Fibroblast of skin of left biceps (primary cell): ENCODE measurements at places on chromosomes 4 and X.
A peak's percentile ranks its signal among the peaks of the same experiment; 100 is the strongest.

- DNase-seq, result no peak
These were observed 92.7 kb upstream of the ARX start for GRCh38 chrX:25108481-25108880.

- DNase-seq, result no peak
These were observed 55.8 kb downstream of the WWC2 start for GRCh38 chr4:183154701-183155391.

DNA sequence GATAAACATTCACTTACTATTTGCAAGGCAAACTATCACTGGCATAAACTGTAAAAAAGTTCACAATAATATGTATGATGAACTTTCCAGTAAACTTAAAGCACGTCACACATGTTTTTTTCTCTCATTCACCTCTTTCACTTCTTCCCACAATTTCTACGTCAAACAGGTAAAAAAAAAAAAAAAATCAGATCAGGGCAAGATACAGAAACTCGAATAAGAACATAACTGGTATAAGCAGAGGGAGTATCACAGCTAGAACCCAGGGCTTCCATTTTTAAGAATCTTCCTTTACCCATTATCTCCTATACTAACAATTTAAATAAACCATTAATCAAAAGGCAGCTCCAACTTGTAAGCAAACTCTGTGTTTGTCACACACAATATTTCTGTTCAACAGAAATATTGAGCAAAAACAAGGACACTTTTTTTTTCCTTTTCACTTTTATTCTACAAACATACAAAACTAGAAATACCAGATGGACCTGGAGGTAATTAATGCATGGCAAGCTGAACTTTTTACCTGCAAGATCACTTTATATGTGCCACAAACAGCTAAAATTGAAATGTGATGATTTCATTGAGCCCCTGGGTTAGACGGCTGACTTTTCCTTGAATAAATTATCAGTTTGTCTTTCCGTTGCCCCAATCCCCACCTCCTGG is 47.5 kb upstream of the NSUN7 start:
- no peak for DNase-seq

DNA sequence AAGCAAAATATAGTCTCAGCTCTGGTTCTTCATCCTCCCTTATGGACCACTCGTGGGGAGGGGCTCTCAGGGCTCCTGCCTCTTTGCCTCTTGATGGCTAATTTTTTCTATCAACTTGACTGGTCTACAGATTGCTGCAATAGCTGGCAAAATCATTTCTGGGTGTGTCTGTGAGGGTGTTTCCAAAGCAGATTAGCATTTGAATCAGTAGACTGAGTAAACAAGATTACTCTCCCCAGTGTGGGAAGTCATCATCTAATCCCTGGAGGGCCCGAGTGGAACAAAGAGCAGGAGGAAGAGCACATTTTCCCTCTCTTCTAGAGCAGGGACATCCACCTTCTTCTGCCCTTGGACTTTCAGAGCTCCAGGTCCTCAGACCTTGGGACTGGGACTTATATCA is 153.5 kb downstream of the STK32B start:
- DNase-seq, result no peak

DNA sequence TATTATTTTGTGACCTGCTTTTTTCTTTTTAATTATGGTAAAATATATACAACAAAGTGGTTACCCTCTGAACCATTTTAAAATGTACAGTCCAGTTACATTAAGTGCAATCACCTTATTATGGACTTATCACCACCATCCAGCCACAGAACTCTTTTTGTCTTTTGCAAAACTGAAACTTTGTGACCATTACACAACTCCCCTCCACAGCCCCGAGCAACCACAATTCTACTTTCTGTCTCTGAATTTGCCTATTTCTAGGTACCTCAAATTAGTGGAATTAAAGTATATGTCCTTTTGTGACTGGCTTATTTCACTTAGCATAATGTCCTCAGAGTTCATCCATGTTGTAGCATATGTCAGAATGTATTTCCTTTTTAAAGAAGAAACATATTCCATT is 39.3 kb upstream of the WWC2 start:
- DNase-seq, result no peak

GRCh38 chr4:80710748-80711451 is 319.6 kb upstream of the BMP3 start:
- no peak for DNase-seq

- DNase-seq, result no peak
These were observed 52.9 kb downstream of the PGRMC1 start for GRCh38 chrX:119288890-119289393.

GRCh38 chr4:150176547-150176946 is 98.3 kb downstream of the DCLK2 start:
- peak; percentile 87 for DNase-seq

DNA sequence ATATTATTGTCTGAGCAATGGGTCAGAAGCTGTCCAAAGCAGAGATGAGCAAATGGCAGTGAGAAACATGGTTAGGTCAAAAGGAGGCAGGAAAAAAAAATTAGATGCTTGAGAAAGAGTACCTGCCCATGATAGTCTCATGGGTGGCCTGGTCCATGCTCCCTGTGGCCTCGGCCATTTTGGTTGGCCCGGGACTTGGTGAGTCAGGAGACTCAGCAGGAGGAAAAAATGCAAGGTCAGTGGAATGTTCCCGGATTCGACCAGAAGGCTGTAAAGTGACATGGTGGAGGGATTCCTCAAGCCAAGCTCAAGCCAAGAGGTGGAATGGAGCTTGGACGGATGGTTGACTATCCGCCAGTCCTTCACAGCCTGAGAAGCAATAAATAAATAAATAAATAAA is 236.7 kb downstream of the ASMT start:
- no peak for DNase-seq

GRCh38 chr4:128161138-128161537 is 100.0 kb downstream of the LARP1B start:
- DNase-seq, result no peak

GRCh38 chr4:156779042-156779441 is 192.6 kb downstream of the PDGFC start:
- DNase-seq, result no peak

GRCh38 chrX:69387567-69388487 is 116.3 kb upstream of the NALF2 start:
- peak; percentile 5 for DNase-seq

DNA sequence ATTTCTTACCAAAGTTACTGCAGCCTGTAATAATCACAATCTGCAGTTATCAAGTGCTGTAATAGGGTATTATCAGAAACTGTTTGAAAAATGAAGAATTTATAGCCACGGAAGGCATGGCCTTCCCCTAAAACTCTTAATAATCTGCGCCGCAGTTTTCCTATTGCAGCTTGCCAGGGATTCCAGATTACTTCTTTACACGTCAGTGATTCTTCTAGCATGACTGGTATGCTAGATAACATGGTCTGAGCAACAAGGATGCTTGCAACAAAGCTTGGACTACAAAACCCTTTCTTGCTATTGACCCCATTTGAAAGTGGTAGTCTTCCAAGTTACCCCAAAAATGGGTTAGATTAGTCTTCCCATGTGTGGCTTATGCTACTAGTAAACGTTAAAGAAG is 47.2 kb upstream of the GK2 start:
- no peak for DNase-seq

GRCh38 chr4:33709247-33709646 is 2535.1 kb downstream of the ARAP2 start:
- DNase-seq, result no peak

GRCh38 chr4:150310159-150310895 is 232.1 kb downstream of the DCLK2 start:
- peak; percentile 47 for DNase-seq

DNA sequence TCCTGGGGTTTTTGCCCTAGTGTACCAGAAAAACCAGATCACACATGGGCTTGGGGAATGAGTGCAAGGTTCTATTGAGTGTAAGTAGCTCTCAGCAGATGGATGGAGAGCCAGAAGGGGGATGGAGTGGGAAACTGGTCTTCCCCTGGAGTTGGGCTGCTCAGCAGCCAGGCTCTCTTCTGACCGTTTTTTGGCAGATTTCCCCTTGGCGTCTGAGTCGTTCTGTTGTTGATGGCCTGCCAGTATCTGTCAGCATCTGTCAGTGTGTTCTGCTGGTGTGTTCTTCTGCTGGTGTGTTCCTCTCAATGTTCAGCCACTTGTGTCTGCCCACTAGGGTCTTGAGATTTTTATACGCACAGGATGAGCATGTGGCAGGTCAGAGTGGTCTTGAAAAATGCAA is 633.9 kb upstream of the CPEB2 start:
- no peak for DNase-seq

DNA sequence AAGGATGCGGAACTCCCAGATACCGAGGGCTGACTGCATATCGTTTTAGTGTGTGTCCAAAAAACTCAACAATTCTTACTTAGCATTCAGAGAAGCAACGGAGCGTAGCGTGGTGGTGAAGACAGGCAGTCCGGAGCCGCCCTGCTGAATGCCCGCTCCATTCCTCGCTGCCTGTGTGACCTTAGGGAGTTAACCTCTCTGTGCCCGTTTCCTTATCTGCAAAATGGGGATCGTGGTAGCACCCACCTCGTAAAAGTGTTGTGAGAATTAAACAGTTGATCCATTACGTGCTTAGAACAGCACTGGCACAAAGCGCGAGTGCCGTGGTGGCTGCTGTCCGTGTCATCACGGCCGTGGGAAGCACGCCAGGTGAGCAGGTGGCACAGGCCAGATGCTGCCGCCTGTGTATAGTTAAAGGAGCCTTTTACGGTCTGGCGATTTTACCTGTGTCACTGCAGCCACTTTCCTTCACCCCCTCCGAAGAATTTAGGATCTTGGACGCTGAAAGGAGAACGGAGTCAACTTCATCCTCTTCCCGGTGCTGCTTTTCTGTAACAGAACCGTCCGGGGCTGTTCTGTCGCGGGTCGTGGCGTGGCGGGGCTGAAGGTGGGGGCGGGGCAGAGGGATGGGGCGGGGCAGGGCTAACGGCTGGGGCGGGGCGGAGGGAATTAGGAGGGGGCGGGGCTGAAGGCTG is 885 bp downstream of the CCDC110 start:
- DNase-seq, result no peak

DNA sequence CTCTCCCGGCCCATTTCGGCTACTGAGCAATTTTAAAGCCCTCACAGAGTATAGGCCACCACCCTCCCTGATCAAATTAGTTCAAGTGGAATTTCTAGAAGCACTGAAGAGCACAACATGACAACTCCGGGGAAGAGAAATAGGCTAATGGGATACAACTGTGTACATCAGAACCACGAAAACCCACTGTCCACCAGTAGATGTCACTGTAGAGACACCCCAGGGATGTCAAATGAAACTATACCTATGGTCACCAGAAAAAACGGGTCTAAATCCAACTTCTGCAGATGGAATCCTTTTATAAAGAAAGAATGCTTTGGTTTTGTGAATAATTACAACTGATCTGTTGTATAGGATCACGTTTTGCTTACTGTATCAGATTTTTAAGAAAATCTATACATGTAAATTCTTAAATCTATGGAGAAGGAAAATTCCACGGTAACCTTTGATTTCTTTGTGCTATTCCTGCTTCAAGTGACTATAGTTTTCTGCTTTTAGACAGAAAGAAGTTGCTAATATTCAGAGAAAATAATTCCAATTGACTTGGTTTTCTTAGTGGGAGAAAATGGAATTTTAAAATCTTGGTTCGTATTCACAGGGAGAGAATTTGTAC is 29.5 kb upstream of the MAP3K15 start:
- DNase-seq, result no peak

- no peak for DNase-seq
These were observed 59.3 kb downstream of the MAML3 start for GRCh38 chr4:140094438-140095420.

GRCh38 chrX:17842769-17843525 is 18.2 kb downstream of the RAI2 start:
- DNase-seq, result no peak

DNA sequence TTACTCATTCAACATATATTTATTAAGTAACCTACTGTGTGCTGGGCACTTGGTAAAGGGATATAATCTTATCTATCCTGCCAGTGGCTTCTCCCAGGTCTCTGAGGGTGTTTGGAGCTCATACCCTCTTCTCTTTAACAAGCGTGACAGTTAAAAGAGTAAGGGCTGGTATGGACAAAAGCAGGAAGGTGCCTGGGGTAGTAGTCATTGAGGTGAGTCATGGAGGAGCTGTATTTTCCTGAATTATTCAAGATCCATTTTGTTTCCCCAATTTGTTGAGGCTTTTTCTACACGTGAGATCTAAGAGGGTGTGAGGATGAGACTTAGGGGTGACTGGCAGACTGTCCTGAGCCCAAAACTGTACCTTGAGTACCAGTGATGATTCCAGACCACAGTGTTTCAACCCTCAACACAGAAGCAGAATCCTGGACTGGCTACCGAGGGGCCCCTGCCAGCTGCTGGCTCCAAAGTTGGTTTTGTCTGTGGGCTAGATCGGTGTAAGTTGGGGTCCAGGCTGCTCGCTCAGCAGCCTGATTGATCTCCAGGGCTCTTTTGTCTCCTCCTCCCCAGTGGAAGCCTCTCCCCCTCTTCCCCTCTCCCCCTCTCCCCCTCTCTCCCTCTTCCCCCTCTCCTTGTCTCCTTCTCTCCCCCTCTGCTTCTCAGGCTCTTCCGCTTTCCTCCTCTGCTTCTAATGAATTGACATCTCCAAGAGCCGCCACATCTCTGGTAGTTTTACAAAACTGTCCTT is at the start of gene DRP2:
DRP2 (plus strand) TSS at position 671 of the 748 bp plus-strand sequence. CDS start 11,862 bp downstream, outside the sequence.
- DNase-seq, result no peak

DNA sequence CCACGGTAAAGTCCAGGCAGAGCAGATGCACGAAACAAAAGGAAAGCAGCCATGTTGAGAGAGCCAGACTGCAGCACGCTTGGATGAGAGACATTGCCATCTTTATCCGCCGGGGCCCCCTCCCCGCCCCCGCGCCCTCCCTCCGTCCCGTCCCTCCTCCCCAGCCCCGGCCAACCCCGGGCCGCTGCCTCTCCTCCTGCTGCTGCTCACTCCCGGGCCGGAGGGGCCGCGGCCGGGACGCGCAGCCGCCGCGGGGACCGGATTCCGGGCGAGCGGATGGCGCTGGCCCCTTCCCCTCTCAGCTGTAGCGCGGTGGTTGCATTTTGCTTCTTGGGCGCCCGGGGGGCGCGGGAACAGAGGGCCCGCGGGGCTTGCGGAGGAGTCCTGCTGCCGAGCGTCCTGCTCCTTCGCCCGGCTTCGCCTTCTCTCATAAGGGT is 542 bp downstream of the RNF150 start:
- DNase-seq, result no peak

- DNase-seq, result no peak
These were observed 103.2 kb upstream of the CITED1 start for GRCh38 chrX:72408885-72409284.

- DNase-seq, result peak; percentile 60
These were observed 246.2 kb downstream of the SCFD2 start for GRCh38 chr4:53119680-53120079.

- no peak for DNase-seq
These were observed 63.4 kb downstream of the NBDY start for GRCh38 chrX:56792270-56793111.

GRCh38 chr4:31261632-31262031 is 541.5 kb downstream of the PCDH7 start:
- DNase-seq, result no peak

DNA sequence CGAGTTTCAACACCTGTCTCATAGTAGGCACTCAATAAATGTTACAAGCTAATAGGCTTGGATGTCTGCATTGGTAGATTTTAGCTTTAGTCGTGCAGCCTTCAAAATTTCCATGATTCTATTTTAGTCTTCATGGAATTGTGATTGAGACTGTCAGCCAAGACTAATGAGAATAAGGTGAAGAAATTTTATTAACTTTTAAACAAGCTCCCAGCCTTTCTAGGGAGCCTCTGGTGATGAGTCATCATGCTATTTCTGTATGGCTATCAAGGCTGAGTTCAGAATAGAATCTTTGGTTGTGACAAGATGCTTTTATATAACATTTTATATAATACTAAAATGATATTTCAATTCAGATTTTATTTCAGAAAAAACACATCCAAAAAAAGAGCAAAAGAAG is 685.8 kb downstream of the GABRG1 start:
- DNase-seq, result no peak

GRCh38 chr4:10893395-10893794 is 208.8 kb upstream of the CLNK start:
- DNase-seq, result no peak

- no peak for DNase-seq
These were observed 2.0 kb downstream of the NDST3 start for GRCh38 chr4:118036336-118036735.
